Left colon (tissue), 2 donors: ENCODE measurements at places on chromosomes 3 and 15. TPM values are rescaled to one million over a fixed set of nuclear protein-coding genes. Genes with fewer than 3 reads are reported as not detected.

DUOX1 gene
- total RNA-seq, result 0.56 TPM

OR5H14 gene
- total RNA-seq, result not detected

LMAN1L gene
- total RNA-seq, result not detected

ABI3BP gene
- total RNA-seq, result 32.1 TPM

BOC gene
- total RNA-seq, result 10.6 TPM

CCDC39 gene
- total RNA-seq, result not detected

IL17RE gene
- total RNA-seq, result 88.7 TPM
